SW 1271 (cell line): ENCODE measurements at places on chromosomes 2 and 18.
A peak's percentile ranks its signal among the peaks of the same experiment; 100 is the strongest.

- no peak for DNase-seq
Measured at GRCh38 chr2:237721458-237721857, 77.1 kb upstream of the RBM44 start.

- DNase-seq: no peak
Measured at GRCh38 chr18:44636241-44636640, 44.4 kb upstream of the SETBP1 start.

GRCh38 chr2:23607925-23608324 is 222.9 kb downstream of the KLHL29 start:
- DNase-seq: no peak

GRCh38 chr18:32478317-32478716 is 7.6 kb upstream of the GAREM1 start:
- no peak for DNase-seq

GRCh38 chr2:239945751-239946561 is 79.2 kb downstream of the NDUFA10 start:
- no peak for DNase-seq

DNA sequence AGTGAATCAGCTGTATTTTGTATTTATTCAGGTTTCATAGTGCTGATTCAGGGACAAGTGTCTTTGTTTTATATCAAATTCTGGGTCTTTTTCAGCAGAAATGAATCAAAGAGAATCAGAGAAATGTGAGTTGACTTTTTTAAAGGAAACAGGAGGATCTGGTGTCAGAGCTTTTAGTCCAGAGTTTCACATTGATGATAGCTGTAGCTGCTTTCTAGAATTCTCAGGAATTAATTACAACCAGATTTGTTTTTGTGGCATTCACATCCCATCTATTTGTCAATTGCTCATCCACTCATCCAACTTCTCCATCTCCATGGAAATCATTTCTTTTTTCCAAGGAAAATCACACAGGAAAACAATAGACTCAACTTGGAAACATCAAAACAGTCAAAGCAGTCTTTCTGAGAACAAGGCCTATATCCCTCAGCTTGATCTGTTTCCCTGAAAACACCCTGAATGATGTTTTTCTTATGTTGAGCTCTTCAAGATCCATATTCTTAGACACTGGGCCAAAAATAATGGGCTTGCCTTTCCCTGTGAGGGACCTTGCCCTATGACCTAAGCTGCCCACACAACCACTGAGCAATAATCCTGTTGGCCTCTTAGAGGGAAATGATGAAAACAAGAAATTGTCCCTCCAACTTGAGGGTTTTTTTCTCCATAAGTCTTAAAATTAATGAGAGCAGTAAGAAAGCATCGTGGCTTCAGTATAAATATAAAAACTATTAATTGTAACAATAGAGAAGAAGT is 249.5 kb upstream of the FN1 start:
- DNase-seq: no peak

DNA sequence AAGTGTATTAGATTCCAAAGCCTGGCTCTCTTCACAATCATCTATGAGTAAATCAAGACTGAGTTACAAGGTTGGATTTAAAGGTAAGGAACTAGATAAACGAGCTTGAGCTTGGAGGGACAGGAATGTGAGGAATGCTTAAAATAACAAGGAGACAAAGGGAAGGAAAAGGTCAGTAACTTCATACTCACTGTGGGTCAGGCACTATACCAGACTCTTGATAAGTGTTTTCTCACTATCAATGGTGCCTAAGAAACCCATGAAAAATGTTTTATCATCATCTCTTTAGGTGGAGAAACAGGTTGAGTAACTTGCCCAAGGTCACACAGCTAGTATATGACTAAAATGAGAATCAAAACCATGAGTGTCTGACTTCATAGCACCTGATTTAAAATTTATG is 212.1 kb downstream of the CDH2 start:
- no peak for DNase-seq

DNA sequence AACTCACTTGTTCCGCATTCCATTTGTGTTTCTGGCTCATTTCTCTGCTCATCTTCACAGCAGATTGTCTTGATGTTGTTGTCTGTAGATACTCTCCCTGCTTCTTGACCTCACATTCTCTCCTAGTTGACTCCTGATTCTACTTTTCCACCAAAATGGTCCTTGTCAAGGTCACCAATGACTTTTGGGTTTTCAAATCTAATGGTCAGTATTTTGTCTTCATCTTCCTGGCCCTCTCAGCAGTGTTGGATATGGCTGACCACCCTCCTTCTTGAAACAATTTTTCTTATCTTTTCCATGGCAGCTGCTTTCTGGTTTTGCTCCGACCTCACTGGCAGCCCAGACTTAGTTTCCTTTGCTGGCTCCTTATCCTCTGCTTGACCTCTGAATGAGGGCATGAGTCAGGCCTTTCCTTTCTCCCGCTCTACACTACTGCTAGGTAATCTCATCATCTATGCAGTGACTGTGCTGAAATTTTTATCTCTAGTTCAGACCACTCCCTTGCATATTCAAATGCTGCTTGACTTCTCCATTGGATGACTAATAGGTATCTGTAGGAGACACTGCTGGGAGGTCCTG is 386.6 kb upstream of the SPRED2 start:
- DNase-seq: no peak

DNA sequence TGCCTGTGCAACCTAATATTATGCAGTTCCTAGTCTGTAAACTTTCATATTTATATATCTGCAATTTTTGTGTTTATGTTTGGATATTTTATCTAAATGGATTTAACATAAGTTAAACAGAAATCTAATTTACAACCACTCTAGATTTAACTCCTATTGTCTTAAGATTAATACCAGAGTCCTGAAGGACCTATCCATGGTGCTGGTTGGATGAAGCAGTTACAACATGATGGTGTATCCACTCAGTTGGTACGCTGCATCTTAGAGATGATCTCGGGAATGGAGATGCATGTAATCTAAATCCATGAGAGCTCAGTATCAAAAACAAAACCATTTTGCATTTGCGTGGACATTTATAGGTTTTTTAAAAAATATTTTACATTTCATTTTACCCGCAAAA is 745.9 kb upstream of the SLC8A1 start:
- no peak for DNase-seq

DNA sequence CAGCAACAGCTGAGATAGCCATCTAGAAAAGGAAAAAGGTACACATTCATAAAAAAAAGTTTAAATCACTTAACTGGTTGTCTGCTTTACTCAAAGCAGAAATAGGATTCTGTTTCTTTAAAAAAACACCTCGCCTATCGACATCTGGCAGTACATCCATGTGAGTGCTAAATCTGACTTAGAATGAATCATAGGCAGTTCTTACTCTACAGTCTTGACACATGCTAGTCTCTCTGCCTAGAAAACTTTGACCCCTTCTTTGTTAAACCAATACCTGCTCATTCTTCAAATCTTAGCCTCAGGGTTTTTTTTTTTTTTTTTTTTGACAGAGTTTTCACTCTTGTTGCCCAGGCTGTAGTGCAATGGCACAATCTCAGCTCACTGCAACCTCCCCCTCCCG is 37.1 kb upstream of the GPR75 start:
- DNase-seq: no peak

DNA sequence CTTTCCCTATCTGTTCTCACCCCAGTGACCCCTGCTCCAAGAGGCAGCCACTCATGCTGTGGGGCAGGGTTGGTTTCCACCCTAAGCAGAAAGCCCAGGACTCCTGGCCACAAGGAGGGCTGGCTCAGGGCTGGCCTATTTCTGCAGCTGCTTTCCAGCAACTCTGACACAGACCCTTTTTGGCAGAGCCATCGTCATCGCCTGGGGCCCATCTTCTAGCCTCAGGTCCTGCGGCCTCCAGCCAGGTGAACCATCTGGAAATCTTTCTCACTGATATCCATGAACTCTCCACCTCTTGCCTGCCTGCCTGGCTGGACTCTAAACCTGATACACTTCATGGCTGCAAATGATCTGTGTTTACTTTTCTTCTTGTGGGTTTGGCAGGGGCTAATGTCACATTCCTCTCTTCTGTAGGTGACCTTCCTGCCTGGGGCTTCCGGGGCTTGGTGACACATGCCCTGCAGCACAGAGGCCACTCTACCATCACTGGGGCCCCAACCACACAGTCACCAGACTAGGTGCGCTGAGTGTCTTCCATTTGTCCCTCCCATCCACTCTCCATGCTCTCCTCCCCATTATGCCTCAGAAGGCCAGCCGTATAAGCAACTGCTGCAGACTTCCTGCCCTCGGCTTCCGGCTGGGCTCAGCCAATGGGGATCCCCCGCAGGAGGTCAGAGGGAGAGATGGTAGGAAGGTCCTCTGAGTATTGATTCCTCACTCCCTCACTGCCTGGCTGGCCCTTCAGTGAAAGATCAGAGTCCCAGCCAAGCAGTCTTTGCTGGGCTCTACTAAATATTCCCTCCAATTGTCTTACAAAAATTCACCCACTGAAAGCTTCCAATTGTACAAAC is 9.7 kb upstream of the COPS8 start:
- no peak for DNase-seq

DNA sequence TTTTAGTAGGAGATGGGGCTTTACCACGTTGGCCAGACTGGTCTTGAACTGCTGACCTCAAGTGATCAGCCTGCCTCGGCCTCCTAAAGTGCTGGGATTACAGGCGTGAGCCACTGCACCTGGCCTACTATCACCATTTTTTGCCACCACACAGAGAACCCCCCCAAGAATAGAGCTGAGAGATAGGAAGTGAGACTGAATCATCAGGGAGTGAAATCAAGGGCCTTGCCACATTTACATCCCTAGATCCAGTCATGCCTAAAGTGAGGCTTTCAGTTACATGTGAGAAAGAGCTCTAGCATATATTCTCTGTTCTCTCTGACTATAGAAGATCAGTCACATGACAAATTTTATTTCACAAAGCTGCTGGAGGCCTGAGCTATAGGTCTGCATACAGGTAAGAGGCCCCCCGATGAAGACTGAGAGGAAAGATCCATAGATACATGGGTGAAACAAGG is 28.0 kb upstream of the KCMF1 start:
- no peak for DNase-seq

GRCh38 chr2:235287375-235287733 is 206.5 kb upstream of the AGAP1 start:
- DNase-seq: no peak

- peak; percentile 16 for DNase-seq
Measured at GRCh38 chr2:159064446-159065301, 96.2 kb downstream of the TANC1 start.

- no peak for DNase-seq
Measured at GRCh38 chr2:24423095-24423494, 62.8 kb upstream of the ITSN2 start.

GRCh38 chr2:100409975-100410647 is 7.4 kb downstream of the CHST10 start:
- DNase-seq: no peak

DNA sequence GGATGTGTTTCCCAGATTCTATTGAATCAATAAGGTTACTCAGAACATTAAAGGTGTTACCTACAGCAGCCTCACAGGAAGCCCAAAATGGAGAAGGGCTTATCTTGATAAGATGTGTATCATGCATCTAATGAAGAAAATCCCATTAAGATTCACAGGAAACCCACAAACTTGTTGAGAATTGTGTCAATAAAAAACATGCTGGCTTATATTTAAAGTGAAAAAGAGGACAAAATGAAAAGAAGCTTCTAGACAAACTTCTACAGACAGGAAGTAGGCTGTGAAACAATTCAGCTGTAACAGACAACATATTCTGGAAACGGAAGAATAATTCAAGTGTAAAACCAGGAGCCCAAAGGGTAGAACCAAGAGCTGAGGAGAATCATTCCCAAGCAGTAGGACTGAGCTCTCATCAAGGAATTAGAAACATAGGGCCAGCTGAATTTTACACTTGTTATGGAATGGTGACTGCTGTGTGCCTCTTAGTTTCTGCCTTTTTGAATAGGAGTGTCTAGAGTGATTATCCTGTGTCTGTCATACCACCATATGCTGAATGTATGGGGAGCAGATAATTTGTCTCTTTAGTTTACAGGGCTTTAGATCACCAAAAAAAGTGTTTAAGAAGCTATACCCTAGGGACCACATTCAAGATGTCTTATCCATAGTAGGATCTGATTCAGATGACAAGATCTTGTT is 9.6 kb downstream of the IMMT start:
- DNase-seq: no peak

- peak; percentile 16 for DNase-seq
Measured at GRCh38 chr18:36411745-36412168, 114.2 kb downstream of the FHOD3 start.

DNA sequence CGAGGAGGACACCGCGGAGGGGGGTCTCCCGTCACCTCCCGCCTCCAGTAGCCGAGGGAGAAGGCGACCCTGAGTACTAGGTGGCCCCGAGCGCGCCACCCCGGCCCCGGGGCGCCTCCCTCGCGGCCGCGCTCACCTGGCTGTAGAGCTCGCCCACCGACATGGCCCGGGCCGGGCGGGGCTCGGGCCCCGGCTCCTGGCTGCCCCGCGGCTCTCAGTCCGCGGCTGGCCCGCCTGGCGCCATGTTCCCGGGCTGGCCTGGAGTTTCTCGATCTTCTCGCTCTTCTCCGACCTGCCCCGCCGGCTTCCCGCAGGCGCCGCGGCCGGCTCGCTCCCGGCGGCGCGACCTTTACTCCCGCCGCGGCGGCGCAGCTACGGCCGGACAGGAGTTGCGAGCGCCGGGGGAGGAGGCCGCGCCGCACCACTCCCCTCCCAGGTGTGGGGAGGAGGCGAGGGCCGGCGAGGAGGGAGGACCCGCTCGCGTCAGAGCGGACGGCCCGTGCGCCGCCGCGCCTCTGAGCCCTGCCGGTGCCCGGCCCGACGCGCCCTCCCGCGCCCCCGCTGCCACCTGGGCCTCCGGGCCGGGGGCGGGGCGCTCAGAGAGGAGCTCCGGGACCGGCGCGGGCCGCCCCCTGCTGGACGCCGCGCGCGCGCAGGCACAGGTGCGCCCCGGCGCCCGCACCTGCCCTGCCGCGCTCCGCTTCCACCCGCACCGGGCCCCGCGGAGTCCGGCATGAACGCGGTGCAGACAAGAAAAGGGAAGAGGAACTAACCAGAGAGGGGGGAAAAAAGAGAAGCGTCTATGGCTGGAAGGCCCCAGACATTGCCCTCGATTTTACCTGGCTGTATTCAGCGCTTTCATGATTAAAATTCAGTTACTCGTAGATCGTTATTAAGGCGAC is at the start of gene MYO5B:
Gene MYO5B (minus strand): TSS at position 517 of the 902 bp plus-strand sequence. CDS start 354 bp downstream, at position 163.
- DNase-seq: no peak

DNA sequence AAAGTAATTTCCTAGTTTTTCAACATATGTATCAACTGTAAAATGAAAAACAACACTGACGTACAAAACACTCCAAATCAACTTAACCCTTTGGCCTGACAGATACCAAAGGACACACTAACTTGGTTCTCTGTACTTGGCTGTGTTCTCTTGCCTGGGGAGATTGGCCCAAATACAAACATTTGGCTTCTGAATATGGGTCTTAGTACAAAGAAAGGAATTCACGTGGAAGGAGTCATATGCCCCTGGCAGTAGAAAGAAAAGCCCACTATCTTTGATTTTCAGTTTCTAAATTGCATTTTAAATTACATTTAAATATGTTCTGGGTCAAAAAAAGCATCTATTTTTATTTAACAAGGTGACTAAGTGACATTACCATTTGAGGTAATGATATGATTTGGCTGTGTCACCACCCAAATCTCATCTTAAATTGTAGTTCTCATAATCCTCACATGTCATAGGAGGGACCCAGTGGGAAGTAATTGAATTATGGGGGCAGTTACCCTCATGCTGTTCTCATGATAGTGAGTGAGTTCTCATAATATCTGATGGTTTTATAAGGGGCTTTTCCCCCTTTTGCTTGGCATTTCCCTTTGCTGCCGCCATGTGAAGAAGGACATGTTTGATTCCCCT is 153.6 kb upstream of the CCDC195 start:
- no peak for DNase-seq

GRCh38 chr2:222242532-222242931 is 56.3 kb downstream of the PAX3 start:
- DNase-seq: no peak

- no peak for DNase-seq
Measured at GRCh38 chr2:216302981-216303676, 69.2 kb downstream of the MARCHF4 start.

GRCh38 chr2:203662951-203663350 is 43.5 kb upstream of the CD28 start:
- no peak for DNase-seq
